ENCODE measurements at places on chromosomes 5 and 9. TPM values are rescaled to one million over a fixed set of nuclear protein-coding genes. Genes with fewer than 3 reads are reported as not detected.

Gene ARHGEF39
- total RNA-seq: 0.36 TPM

Gene PCA3
- 0.36 TPM for total RNA-seq

Gene SLC6A19
- total RNA-seq: not detected

Gene F12
- not detected for total RNA-seq

Gene TMC1
- total RNA-seq: not detected

Gene ACTL7A
- not detected for total RNA-seq

Gene MINAR2
- not detected for total RNA-seq

Gene NR2F1
- 10.6 TPM for total RNA-seq

Gene CTSV
- total RNA-seq: 0.36 TPM

Gene OTULINL
- 0.36 TPM for total RNA-seq

Gene PAX5
- not detected for total RNA-seq

Gene LCN1
- not detected for total RNA-seq

GRCh38 chr9:135492886-135493669 is 7.4 kb upstream of the MRPS2 start:
- peak; percentile 43 for DNase-seq

DNA sequence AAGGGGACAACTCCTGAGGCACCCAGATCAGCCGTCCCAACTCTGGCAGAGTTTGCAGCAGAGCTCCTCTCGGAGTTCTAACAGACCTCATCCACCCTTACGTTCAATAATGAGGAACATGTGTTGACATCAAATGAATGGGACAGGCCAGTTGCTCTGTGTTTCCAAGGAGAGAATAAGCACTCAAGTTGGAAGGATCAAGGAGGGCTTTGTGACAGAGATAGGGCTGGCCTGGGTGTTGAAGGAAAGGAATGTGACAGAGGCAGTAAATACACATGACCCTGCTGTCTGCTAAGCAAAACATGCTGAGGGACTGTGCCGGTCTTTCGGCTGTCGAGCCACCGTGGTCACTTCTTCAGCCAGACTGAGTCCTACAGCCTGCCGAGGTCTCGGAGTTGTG is 48.2 kb downstream of the GPR107 start:
- no peak for DNase-seq

DNA sequence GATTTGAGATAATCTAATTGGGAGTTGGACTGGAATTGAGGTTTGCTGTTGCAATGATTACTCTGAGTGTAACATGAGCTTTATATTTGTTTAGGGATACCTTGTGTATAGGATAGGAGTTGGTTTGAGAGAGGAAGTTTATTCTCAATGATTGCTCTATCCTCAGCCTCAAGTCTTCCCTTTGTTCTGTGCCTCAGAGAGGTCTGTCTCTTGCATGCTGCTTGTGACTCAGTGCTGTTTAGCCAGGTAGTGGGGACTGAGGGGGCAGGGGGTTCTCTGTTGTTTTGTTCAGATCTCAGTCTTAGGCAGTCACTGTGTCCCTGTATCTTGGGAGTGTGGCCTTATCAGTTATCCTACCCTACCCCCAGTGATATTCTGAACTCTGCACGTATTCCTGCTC is 192.1 kb downstream of the SPATA31D1 start:
- no peak for DNase-seq

DNA sequence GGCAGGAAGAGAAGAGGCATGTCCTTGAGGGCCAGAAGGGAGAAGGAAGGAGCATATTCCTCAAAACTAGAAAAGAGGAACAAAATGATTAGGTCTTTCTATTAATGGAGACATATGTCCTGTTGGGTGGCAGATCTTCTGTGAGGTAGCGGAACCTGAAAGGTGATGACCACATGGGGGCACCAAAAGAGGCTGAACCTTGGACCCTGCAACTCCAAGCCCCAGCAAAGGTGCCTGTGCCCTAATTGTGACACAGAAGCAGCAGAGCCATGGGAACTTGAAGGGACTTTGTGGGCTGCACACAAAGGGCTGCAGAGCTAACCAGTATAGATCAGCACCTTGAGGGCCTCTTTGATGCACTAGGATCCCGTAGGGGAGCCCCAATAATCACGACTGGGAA is 158.0 kb downstream of the BAAT start:
- DNase-seq: no peak

GRCh38 chr9:115261656-115262081 is 143.7 kb upstream of the TNC start:
- peak; percentile 55 for DNase-seq

- no peak for DNase-seq
These were observed 58.1 kb upstream of the SV2C start for GRCh38 chr5:76025069-76025468.

DNA sequence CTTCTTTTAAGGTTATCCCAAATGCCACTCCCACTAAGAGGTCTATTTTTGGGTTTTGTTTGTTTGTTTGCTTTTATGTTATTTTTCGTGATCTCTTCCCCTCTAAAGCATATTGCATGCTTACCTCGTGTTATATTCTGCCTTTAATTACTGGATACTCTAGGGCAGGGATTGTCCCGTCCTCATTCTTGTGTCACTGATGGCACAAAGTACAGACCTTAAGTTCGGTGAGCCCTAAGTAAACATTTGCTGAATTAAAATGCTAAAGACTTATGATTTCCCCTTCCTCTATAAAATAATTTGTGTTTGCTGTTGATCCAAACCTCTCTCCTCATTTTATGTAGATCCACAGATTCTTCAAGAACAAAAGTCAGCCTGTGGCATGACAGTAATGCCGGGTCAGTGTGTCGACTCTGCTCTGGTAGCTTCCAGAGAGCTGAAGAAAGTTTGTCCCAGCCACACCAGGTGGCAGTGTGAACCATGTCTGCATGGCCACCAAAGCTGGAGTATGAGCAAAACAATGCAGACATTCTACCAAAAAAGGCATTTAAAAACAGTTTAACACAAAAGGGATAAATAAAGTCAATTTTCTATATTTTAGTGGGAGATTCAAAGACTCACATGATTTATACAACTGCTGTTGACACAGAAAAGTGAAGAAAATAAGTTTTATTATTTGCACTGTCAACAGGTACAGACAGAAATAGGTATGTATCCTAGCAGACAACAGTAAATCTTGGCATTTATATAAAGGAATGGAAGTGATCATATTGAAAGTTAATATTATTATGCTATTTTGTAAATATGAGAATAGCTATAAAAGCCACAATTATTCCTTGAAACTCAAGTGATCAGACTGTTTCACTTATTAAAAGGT is 17.9 kb upstream of the POC5 start:
- peak; percentile 46 for DNase-seq

GRCh38 chr5:35158622-35159369 is 71.5 kb downstream of the PRLR start:
- DNase-seq: peak; percentile 37

- no peak for DNase-seq
These were observed 4.2 kb downstream of the SIL1 start for GRCh38 chr5:139193928-139194327.

- no peak for DNase-seq
These were observed 27.4 kb downstream of the IPPK start for GRCh38 chr9:92642564-92642963.

DNA sequence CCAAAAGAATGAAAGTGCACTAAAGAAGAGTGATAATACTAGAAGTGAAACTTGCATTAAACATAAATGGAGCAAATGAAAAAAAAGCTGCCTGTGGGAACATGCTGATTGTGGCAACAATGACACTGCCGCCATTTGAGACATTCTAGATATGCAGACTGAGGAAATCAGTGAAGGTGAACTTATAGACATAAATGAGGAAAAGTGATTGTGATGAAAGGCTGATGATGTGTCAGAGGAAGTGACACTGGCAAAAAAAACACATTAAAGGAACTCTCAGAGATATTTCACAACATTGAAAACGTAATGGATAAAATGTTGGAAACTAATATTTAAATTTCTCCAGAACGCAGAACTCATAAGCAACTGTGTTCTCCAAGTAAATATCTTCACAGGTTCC is 1.2 kb downstream of the ERCC8 start:
- no peak for DNase-seq

DNA sequence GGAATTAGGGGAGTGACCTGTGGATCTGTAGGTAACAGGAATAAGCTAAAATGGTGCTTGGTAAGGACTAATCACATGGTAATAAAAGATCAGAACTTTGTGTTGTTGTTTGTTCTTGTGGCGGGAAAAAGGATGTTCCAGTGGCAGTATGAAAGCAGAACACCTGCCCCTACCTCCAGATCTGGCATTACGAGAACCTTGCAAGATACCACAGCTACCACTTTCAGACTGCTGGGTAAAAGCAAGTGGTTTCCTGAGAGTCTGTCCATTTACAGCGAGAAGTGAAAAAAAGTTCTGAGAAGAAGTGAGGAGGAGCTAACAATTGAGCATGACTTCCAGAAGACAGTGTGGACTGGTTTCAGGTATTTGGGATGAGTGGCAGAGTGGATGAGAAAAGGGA is 252.5 kb downstream of the TLE4 start:
- no peak for DNase-seq

- no peak for DNase-seq
These were observed 164.9 kb upstream of the SLC27A6 start for GRCh38 chr5:128800377-128800776.

DNA sequence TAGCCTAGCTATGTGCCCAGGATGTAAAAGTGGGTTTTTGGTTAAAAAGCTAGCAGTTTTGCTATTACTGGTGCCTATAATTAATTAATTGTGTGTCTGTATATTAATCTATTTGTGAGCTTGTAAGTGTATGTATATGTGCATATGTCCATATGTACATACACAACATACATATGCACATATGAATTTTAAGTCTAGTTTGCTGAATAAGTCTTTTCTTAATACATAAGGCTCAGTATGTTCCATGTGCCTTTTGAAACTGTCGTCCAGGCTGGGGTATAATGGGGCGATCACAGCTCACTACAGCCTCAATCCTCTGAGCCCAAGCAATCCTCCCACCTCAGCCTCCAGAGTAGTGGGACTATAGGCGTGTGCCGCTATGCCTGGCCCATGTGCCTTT is 10.1 kb downstream of the SH3GL2 start:
- DNase-seq: no peak

- DNase-seq: no peak
These were observed 18.7 kb upstream of the ICE1 start for GRCh38 chr5:5403741-5404140.

- no peak for DNase-seq
These were observed 231.7 kb downstream of the CTNND2 start for GRCh38 chr5:11672385-11673085.

GRCh38 chr5:17816944-17817343 is 182.7 kb downstream of the TAF11L14 start:
- no peak for DNase-seq

DNA sequence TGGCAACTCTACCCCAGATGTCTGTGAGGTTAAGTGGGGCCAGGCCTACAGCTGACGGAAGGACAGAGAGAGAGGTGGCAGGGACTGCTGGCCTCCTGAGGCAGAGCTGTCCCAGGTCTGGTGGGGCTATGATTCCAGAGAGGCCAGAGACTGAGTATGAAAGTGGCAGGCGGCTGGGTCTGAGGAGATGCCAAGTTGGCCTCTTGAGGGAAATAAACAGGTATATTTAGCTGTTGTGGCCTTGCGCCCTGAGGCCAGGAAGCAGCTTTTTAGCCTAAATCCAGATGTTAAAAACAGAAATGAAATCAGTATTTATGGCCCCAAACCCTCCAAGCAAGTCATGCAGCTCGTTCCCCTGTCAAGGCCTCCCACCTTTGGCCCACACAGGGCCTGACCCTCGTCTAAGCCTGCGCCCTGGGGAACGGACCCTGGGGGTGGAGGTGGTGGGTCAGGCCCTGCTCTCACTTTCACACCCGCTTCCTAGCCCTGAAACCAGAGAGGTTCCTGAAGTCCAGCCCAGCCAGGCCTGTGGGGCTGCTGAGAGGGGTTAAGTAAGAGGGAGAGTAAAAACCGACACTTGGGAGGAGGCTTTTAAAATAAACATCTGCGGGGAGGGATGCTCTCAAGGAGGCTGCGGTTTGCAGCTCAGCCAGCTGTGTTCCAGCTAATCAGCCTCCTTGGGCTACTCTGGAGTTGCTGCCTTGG is 18.7 kb downstream of the PCDHGC5 start:
- DNase-seq: peak; percentile 96

- DNase-seq: peak; percentile 59
These were observed 701 bp downstream of the PARP8 start for GRCh38 chr5:50667023-50667652.

GRCh38 chr9:1388216-1388615 is 338.1 kb downstream of the DMRT2 start:
- DNase-seq: no peak

- DNase-seq: no peak
These were observed 266.6 kb upstream of the DAP start for GRCh38 chr5:11027660-11028059.

GRCh38 chr9:89384783-89385182 is 66.5 kb downstream of the SECISBP2 start:
- peak; percentile 44 for DNase-seq

DNA sequence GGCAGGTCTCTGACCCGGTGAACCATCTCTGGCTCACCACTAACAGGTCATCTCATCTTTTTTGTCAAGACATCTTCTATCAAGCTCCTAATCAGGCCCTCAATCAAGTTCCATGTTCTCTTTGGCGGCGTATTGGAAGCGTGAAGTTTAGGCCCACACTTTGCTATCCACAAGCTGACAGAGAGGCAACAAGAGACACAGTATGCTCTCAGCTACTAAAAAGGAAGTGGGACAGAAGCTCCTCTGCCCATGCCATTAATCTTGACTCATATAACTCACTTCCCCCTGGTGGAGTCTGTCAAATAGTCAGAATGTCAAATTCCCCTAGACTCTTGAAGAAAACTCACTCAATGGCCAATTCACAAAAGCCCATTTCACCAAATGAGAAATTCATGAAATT is 77.6 kb upstream of the TMC1 start:
- no peak for DNase-seq

DNA sequence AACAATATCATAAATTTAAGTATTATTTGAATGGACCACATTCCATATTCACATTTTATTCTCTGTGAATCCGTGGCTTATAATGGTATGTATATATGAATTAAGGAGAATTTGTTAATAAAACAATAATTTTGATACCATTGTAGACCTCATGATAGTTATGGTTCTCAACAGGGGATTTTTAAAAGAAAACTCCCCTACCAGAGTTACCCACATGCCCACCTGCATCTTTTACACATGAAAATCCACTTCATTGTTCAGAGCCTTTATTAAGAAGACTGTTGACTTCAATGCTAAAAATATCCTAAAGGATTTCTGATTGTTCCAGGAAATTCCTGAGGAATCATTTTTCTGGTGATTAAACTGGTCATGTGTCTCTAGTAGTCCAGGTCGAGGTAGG is 557.7 kb upstream of the MEF2C start:
- DNase-seq: no peak

DNA sequence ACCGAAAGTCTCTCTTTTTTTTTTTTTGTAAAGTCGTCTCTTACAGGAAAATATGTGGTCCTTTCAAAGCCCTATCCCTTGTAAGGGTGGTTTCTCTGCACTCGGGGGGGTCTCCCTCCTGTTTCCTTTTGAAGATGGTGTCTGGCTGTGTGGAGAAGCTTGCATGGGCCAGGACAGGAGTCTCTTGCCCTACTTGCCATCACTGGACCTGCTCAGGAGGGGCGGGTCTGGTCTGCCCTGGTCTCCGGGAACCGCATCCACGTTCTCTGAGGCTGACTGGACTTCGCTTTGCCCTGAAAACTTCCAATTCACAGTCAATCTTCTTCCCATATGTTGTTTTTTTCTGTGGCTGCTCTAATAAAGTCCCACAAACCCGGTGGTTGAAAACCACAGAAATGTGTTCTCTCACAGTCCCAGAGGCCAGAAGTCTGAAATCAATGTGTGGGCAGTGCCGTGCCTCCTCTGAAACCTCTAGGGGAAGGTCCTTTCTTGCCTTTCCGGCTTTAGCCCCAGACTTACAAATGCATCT is 92.9 kb upstream of the IER5L start:
- peak; percentile 98 for DNase-seq
